NCI-H187 treated with DMSO at 0.1 percent for 48 hours (cell line): ENCODE measurements at places on chromosomes 4 and X.
A peak's percentile ranks its signal among the peaks of the same experiment; 100 is the strongest.

GRCh38 chrX:134632355-134632754 lies 25.9 kb downstream of the PLAC1 start:
- DNase-seq, result no peak

DNA sequence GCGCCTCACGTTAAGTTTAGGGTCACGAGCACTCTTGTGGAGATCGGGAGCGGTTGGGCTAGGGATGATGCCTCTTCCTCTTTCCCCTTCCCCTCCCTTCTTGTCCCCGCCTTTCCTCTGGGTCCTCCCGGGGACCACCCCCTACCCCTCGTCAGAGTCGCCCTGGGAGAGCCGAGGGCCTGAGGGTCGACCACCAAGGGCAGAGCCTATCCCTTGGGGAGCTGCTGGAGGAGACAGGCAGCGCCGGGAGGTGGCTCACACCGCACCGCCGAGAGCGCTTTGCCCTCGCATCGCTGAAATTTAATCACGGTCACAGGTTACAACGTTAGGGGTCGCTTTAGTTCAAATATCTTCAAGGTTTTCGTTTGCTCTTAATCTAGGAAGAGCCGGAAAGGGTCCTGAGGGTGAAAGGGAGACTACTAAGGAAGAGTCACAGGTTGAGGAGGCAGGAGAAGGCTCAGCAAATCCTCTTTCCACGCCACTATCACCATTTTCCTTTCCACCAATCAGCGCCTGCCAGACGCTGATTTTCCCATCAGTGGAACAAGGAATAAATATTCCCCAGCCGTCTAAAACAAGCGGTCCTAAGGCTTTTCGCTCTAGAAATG lies 528 bp upstream of the SNCA start:
- no peak for DNase-seq

- DNase-seq, result no peak
Observed at GRCh38 chr4:29756966-29757365, 963.2 kb upstream of the PCDH7 start.

GRCh38 chrX:137747244-137748043 lies 181.5 kb downstream of the ZIC3 start:
- DNase-seq, result no peak

DNA sequence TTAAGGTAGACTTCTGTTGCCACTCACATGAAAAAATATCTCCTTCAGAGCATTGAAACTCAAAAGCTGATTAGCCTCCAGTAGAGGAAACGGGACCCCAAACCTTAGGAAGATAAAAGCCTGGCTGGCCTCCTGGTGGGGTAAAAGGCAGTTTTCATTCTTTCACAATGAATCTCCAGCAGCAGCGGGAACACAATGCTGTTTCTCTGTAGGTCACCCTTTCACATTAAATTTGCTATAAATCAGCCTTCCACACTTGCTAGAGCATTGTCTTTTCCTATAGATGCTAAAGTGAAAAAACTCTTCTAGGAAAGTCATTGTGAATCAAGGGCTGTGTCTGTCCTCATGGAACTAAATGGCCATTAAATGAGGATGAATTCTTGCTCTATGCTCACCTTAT lies 207.3 kb upstream of the MAGEB2 start:
- no peak for DNase-seq

DNA sequence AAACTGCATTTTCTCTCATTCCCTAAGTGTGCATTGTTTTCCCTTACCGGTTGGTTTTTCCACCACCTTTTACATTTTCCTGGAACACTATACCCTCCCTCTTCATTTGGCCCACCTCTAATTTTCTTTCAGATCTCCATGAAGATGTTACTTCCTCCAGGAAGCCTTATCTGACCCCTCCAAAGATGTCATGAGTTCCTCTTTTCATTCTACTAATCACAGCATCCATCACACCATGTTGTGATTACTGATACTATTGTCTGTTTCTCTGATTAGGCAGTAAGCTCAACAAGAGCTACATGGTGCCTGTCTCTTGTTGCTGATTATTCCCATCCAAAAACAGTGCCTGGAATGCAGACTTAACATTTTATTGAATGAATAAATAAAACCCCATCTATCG lies 2.9 kb upstream of the AFP start:
- no peak for DNase-seq

DNA sequence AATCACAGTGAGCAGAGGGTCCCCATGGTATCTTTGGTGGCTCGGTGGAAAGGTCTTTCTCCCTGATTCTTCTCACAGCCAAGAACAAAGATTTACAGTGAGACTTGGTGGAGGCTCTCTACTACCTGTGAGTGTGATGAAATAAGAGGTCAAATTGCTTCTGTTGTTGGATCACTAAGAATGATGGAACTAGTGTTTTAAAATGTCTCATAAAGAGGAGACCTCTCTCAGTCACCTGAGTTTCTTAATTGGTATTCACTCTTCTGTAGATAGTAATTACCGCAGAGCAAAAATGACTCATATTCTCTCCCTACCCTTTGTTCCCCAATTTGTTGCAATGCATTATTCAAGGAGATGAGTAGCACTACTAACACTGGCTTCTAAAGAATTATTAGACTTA lies 100.9 kb upstream of the TBC1D9 start:
- DNase-seq, result no peak

- DNase-seq, result no peak
Observed at GRCh38 chr4:175560604-175561003, 251.5 kb downstream of the GPM6A start.

- DNase-seq, result no peak
Observed at GRCh38 chr4:146155152-146155724, 20.3 kb upstream of the LSM6 start.

- peak; percentile 15 for DNase-seq
Observed at GRCh38 chr4:20395160-20395773, 143.6 kb downstream of the SLIT2 start.

GRCh38 chr4:155780775-155781174 lies 22.0 kb downstream of the GUCY1B1 start:
- DNase-seq, result no peak

DNA sequence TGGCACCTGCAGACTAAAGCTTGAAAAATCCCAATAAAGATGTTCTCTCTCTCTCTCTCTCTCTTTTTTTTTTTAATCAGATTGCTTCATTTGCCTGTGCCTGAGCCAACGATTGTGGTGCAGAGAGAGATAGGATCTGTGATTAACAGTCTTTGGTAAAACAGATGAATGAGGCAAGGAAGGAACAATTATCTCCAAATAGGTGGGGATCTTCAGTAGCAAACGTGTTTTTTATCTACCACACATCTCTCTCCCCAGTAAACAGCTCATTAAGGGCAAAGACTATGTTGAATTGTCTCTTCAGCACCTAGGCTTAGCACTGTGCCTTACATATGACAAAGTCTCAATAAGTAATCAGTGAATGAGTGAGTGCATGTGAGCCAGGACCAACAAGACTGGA lies 96.3 kb downstream of the SMIM20 start:
- DNase-seq, result no peak

DNA sequence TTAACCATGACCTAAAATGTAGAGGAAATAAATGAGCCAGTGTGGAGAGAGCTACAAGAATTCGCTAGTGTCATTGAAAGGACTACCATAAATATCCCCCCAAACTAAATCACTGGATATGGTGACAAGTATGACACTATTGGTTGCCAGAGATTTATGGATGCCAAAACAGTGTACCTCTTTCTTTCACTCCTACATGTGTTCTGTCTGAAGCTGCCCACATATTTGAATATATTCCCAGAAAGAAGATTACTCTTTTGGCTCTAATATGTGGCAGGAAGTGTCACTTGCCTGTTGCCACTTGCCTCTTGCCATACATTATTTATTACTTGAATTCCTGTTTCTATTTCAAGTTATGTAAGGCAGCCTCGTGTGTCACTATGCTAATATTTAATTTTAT lies 1573.6 kb downstream of the TECRL start:
- DNase-seq, result no peak

- no peak for DNase-seq
Observed at GRCh38 chr4:5881340-5881739, 11.5 kb downstream of the CRMP1 start.

GRCh38 chrX:1027680-1028079 lies 184.8 kb downstream of the CRLF2 start:
- DNase-seq, result no peak

- DNase-seq, result no peak
Observed at GRCh38 chr4:140395668-140396067, 22.2 kb downstream of the SCOC start.

DNA sequence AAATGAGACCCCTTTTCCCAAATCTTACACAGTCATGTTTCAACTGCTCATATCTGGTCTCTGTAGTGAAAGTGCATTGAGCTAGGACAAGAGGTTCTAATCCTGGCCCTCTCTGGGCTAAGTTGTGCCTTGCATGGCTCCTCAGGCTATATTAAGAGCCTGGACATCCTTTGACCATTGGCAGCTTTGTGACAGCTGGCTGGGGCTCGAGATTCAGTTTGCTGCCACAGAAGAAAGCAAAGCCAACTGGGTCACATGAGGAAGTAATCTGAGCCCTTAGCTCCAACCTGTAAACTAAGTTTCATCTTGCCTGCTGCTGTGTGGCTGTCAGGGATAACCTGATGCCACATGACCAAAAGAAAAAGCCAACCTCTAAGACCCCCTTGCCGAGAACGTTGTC lies 51.8 kb upstream of the JADE1 start:
- DNase-seq, result no peak

- DNase-seq, result no peak
Observed at GRCh38 chr4:38716256-38716655, 52.3 kb downstream of the KLF3 start.

DNA sequence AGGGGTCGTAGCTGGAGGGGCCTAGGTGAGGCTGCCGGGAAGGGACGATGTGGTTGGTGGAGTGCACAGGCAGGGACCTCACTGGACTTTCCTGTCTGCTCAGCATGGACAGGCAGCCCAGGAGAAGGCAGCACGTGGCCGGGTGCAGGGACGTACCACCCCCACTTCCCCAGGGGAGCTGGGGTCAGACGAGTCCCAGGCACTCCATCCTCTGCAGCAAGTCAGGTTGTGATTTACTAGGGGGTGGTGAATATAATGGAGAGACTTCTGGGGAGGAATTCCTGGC lies 1.5 kb upstream of the CTBP1 start:
- no peak for DNase-seq

GRCh38 chr4:1563241-1563640 lies 120.9 kb downstream of the FAM53A start:
- no peak for DNase-seq

DNA sequence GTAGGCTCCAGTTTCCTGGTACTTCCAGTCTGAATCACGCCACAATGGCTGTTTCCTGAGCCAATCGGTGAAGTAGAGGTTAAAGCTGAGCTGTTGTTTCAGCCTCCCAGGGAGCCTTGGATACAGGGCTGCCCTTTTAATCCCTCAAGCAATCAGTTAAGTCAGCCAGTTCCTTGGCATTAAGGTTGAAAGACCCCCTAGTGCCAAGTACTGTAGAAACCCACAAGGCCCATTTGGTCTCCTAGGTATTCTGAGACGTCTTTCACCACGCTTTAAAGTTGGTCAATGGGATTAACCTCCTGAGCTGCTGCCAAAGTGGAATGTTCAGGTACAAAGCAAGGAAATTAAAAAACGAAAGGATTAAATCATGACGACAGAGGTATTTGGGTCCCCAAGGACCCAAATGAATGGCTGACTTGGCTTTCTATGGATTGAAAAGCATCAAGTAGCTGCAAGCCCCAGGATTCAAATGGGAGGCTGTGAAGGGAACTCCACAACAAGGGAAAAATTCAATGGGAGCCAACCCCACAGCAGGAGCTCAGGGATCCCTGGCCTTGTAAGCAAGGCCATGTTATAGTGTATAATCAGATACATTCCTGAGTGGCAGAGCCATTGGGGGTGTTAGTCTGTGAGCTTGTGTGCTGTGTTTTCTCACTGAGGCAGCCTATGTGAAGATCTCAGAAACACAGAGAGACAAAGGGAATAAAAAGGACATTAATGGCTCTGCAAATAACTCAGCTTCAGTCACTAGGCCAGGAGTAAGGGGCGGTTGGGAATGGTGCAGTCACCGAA lies 86.0 kb downstream of the ATG4A start:
- no peak for DNase-seq

DNA sequence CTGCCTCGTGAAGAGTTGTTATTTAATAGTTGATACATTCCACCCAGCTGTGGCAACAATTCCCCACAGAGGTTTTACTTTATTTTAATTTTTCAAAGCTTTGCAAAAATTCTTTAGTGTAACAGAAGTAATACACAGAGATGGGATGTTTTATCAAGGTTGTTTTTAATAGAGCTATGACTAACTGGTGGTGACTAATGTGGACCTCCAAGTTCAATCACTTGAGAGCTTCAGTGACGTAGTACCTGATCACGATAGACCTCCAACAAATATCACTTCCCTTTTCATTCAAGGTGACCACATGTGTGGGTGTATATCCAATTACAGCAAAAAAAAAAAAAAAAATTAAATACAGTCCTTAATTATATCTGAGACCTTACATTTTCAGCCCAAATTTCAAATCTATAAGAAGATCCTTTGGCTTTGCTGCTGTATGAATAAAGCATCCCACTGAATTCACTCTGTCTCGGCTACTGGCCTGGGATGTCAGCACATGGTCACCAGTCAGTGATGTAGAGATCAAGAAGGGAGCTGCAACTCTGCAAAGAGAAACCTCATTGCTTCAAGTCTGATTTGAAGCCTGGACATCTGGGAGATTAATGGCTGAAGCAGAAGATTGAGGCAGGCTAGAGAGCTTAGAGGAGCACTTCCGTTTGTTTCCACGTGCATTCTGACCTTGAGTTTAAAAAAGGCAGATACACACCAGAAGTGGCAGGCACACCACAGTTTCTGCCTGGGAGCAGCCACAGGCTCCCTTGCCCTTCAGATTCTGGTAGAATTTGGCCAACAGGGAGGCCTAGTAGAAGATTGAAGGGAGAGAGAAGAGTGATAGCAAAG lies 345.9 kb upstream of the NOCT start:
- DNase-seq, result no peak

GRCh38 chrX:12496343-12496742 lies 294.9 kb upstream of the PRPS2 start:
- no peak for DNase-seq

- DNase-seq, result no peak
Observed at GRCh38 chrX:56569378-56570057, 6.1 kb downstream of the UBQLN2 start.

DNA sequence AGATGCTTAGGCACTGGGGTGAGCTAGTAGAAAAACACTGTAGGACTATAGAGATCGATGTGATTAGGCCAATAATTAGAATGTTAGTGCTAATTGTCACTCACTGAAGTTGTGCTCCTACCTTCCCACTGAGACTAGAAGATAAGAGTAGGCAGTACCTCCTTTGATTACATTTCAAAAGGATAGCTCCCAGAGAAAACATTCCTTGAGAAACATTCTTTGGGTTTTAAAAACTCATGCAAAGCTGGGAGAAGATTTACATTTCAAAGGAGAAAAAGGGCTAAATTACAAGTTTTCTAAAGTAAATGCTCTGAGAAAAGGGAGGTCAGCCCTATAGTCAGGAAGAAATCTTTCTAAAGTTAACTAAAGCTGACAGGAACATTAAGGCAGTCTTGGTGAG lies 860.3 kb upstream of the NDST4 start:
- DNase-seq, result no peak

GRCh38 chrX:4674028-4674782 lies 960.8 kb upstream of the PRKX start:
- no peak for DNase-seq

DNA sequence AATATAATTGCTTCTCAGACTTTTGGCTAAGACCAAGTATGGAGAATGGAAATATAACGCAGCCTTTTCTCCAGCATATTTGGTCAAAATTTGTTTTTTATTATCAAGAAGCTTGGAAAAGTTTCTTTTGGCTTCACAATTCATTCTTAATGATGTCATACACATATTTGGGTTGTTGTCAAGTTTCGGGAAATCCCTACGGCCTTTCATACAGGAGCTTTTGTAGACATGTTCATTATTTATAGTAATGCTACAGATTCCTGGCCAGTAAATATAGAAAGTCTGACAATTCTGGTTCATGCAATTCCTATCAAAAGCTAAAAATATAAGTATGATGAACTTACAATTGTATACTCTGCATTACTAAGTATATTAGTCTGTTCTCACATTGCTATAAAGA lies 112.9 kb downstream of the IRF2 start:
- DNase-seq, result no peak
